ENCODE measurements at places on chromosomes 6 and 20.

DNA sequence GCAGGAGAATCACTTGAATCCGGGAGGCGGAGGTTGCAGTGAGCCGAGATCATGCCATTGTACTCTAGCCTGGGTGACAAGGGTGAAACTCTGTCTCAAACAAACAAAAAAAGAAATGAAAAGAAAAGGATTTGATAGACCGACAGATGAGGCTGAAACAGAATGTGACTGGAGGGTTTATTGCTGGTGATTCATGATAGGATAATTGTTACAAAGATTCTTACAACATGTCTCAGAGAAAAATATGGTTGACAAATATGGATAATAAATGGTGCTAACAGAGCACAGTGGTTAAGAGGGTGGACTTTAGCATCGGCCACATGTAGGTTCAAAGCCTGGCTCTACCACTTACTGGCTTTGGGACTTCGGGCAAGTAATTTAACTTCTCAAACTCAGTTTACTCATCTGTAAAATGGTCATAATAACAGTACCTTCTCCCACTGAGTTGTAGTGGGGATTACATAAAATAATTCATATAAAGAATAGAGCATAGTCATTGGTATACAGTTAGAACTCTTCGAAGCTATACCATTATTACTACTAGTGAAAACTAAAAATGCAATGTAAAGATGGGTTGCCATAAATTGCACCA, 131.9 kb downstream of the MAP3K7 start:
- DNase-seq, result no peak

GRCh38 chr20:54623991-54624569, 148.7 kb downstream of the DOK5 start:
- no peak for DNase-seq

- no peak for DNase-seq
These were observed 88.2 kb downstream of the GJA1 start for GRCh38 chr6:121523628-121524027.

GRCh38 chr20:14612391-14612790, 275.0 kb upstream of the FLRT3 start:
- no peak for DNase-seq

DNA sequence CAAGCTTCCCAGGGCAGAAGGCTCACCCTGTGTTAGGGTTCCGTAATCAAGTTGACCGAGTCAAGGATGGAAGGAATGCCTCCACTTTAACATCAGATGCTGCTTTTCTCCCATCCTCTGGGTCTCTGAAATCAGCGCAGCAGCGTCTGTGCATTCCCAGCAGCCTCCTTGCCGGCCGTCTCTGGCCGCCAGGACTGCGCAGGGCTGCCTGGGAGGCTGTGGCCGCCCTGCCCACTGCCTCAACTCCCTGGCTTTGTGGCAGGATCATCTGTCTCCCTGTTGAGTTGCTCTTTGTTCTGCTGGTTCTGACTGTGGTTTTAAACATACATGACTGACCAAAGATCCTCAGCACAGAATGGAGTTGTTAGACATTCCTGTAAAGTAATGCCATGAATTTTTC, 56.5 kb downstream of the DLL1 start:
- DNase-seq, result no peak

DNA sequence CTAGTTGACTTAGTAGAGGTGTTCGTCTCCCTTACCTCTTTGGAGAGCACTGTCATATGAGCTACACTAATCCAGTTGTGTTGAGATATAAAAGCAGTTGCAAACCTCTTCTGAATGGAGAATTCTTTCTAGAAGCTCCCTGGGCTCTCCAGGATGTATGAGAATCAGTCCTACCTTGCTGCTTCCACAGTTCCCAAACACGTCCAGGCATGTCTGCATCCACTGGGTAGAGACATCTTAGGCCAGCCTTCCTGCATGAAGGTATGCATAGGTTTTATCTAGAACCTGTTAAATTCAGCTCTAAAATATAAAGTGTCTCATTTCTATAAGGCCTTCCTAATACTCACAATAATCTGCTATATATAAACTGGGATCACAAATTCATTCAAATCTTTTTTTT, 297.7 kb downstream of the CDC5L start:
- DNase-seq, result no peak

DNA sequence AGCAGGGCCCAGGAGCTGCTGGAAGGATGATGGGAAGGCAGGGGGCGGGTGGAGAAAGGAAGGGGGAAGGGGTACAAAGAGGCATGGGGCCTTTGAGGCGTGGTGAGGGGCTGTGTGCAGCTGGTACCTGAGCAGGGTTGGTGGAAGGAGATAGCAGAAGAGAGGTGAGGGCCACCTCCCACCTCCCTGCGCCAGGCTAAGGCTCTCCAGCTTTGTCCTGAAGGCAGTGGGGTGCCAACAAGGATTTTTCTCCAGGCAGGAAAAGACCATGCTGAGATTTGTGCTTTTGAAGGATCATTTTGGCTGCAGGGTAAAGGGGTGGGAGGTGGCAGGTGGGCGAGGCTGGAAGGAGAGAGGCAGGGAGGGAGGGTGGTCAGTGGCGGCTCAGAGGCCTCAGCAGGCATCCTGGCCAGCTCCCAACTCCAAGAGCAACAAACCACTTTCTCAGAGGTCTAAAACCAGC, 40.8 kb downstream of the NOL4L start:
- no peak for DNase-seq

DNA sequence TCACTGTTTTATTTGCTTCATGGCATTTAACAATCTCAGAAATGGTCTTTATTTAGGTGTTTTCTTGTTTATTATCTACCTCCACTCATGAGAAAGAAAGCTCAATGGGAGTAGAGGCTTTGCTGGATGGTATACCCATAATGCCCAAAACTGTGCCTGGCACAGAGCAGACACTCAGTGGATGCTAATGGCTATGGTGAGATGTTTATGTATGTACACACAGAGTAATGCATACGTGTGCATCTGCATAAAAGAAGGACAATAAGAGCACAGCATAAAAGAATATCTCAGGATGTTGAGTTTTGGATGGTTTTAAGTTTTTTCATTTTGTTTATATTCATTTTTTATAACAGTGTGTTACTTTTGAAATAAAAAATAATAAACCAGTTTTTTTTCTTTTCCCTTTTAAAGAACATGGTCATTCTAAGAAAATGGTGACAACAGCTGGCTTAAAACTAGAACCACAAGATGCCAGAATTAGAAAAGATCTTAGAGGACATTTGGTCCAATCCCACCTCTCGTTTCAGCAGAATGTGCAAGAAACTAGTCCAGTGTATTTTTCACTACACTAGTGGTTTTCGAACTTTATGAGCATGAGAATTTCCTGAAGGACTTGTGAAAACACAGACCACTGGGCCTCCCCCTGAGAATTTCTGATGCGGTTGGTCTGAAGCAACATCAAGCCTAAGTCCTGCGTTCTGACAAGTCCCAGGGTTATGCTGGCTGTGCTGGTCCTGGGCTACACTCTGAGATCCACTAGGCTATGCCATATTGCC, 131.9 kb downstream of the FYN start:
- no peak for DNase-seq

GRCh38 chr20:25191689-25192088, 3.8 kb upstream of the ENTPD6 start:
- no peak for DNase-seq

DNA sequence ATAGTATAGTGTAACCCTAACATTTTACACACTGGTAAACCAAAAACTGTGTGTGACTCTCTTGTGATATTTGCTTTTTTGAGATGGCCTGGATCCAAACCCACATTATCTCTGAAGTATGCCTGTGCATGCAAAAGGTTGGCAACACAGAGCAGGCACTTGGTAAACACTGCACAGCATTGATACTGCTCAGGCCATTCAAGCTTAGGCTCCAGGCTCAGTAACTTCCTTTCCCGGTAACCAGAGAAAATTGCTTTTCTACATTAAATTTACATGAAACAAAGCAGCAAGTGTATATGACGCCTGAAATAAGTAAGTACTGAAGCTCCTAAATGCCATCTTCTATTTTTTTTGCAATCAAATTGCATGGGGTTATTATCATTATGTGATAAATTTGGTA, 205.7 kb downstream of the EPM2A start:
- DNase-seq, result no peak

DNA sequence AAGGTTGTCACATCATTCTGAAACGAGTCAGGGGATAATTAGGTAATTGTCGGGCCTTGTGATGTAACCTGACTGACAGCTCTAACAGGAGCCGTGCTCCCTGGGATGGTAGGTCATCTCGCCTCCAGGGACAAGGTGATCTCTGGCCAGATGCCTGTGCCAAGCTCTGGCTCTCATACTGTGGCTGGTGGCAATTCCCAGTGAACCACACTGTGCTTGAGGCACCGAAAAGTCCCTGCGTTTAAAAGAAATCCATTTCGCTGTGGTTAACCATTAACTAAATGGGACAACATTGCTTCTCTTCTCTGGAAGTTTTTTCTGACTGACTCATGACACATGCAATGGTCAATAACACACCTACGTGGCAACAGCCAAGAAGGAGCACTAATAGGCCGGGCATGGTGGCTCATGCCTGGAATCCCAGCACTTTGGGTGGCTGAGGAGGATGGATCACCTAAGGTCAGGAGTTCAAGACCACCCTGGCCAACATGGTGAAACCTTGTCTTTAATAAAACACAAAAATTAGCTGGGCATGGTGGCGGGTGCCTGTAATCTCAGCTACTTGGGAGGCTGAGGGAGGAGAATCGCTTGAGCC, 669.2 kb downstream of the PRKN start:
- DNase-seq, result no peak

GRCh38 chr6:52568320-52568719, 8.5 kb downstream of the TRAM2 start:
- no peak for DNase-seq

- DNase-seq, result no peak
These were observed 50.5 kb upstream of the SPDEF start for GRCh38 chr6:34606477-34607265.

- no peak for DNase-seq
These were observed 114.8 kb downstream of the PKHD1 start for GRCh38 chr6:51972659-51973058.

- DNase-seq, result no peak
These were observed 80.6 kb downstream of the LAMA2 start for GRCh38 chr6:128963561-128963960.

Measured in CD4-positive, alpha-beta T cell treated with Interleukin-1 beta for 1 hour (primary cell).